ENCODE measurements at places on chromosomes 1 and 21.

DNA sequence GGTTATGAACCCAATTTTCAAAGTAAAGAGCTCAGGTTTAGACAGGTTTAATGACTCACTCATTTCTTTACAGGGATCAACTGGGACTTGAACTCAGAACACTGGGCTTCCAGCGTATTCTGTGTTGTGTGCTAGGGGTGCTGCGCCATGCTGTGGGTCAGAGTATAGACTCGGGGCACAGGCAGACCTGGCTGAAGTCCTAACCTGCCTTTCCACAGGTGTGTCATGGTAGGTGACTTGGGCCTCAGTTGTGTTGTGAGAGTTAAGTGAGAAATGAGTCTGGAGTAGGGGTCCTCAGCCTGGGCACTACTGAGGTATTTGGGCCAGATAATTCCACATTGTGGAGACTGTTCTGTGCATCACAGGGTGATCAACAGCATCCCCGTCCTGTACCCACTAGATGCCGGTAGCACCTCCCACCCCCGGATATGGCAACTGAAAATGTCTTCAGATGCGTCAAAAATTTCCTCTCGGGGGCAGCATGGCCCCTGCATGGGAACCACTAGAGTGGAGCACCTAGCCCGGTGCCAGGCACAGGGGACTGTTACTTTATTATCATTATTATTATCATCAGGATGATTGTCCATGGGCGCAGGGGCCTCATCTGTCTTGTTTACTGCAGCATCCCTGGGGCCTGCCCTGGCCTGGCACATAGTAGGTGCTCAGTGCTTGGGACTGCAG is 575.5 kb downstream of the PTPRU start:
- no peak for DNase-seq

- peak; percentile 34 for DNase-seq
These were observed 30.8 kb upstream of the RPTN start for GRCh38 chr1:152189657-152190442.

DNA sequence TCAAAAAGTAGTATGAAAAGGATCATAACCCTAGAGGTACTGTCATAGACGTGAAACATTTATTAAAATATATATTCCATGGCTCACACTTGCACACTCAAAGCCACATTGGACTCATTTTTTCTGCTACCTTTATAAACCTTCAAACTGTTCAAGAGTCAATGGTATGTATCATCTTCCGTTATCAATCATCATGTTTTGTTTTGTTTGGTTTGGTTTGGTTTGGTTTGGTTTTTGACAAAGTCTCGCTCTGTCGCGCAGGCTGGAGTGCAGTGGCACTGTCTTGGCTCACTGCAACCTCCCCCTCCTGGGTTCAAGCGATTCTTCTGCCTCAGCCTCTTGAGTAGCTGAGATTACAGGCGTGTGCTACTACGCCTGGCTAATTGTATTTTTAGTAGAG is 1.8 kb downstream of the IFNAR2 start:
- DNase-seq, result no peak

- no peak for DNase-seq
These were observed 13.5 kb downstream of the COL18A1 start for GRCh38 chr21:45418301-45419071.

DNA sequence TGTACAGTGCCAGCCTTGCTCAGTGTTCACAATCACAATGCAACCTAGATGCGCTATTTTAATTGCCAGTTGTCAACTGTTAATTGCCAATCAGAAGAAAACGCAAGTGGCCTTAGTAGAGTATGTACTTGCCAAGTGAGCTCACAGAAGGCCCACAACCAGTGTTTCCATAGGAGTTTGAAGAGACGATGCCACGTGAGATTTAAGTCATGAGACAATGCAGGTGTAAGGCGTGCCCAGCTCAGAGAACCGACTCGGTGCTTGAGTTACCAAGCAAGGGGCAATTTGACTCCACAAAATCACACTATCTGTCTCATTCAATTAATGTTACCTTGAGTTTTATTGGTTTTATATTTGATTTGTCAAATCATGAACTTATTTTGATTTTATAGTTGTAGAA is 65.6 kb downstream of the TEX35 start:
- no peak for DNase-seq

- DNase-seq, result no peak
These were observed 157.7 kb downstream of the TOMM20 start for GRCh38 chr1:234970731-234971476.

DNA sequence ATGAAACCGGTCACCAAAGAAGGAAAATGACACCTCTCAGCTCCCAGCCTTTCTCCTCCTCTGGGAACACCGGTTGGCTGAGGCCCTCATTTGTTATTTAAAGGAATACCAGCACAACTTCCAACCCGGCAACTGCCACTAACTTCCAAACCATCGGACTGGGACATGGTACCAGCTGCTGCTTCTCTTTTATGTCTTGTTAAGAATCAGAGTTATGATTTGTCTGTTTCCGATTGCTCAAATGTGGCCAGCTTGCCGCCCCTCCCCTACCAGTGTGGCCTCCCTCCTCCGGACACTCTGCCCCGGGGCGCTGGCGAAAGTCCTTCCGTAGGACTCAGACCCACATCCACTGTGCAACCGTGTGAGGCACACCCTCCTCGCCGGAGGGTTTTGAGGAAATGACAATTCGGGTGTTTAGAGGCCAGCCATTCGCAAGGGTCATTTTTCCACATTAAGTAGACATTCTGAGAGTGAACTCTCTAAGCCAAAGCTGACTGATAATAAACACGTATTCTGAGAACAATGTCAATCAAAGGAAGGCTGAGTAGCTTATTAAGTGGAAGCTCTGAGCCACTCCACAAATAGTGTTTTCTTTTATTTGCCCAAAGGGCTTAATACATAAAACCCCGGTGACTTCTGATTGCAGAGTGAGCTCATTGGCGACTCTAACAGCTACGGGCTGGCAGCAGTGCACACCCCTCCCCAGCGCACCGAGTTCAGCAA is 5.5 kb downstream of the RIPK4 start:
- no peak for DNase-seq

DNA sequence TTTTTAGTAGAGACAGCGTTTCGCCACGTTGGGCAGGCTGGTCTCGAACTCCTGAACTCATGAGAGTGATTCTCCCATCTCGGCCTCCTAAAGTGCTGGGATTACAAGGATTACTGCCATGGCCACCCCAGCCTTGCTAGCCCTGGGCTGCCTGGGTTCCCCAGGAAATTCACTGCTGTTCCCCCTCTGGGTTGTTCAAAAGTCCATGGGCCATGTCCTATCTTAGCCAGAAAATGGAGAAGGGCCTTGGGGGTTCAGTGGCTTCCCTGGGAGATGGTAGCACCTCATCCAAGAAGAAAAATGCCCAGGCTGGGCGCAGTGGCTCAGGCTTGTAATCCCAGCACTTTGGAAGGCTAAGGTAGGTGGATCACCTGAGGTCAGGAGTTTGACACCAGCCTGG is 20.9 kb downstream of the SLC26A9 start:
- DNase-seq, result no peak

- no peak for DNase-seq
These were observed 13.6 kb downstream of the TTC39A start for GRCh38 chr1:51316846-51317120.

GRCh38 chr1:222454782-222455181 is 93.1 kb downstream of the HHIPL2 start:
- no peak for DNase-seq
